ENCODE measurements at places on chromosomes 1 and 21. TPM values are rescaled to one million over a fixed set of nuclear protein-coding genes. Genes with fewer than 3 reads are reported as not detected.

The RPS6KC1 gene
- 27.4 TPM for total RNA-seq

GRCh38 chr1:214264196-214264595 lies 16.8 kb upstream of the SMYD2 start:
- DNase-seq, result peak; percentile 46

- DNase-seq, result no peak
Measured at GRCh38 chr1:149966405-149966804, 29.7 kb upstream of the MTMR11 start.

DNA sequence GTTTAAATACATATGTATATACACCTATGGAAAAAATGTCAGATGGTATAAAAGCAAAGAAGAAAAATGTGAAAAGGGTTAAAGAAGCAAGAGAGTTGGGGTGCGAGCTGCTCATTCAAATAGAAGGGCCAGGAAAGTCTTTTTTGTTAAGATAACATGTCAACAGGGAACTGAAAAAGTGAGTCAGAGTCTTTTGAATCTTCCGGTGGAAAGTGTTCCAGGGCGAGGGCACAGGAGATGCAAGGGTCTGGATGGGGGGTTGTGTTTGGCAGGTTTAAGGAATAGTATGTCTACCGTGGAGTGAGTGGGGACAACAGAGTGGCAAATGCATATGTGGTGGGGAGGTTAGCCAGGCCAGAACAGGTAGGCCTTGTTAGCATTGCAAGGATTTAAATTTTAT lies 22.2 kb upstream of the GNG12 start:
- no peak for DNase-seq

GRCh38 chr1:23801338-23801748 lies 789 bp upstream of the GALE start:
- no peak for DNase-seq

DNA sequence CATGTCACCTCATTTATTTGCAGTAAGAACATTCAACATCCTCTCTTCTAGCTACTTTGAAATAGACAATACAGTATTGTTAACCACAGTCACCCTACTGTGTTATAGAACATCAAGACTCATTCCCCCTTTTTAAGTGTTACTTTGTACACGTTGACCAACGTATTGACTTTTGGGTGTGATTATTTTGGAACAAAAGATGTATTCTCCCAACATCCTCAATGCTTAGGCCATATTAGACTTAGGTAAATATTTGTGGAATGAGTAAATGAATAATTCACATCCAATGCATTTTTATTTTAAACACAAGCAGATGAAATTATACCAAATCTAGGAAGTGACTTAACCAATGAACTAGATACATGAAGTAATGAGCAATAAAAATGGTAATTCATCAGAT lies 296.6 kb downstream of the CHRM3 start:
- DNase-seq, result no peak

- DNase-seq, result no peak
Measured at GRCh38 chr1:231871878-231872277, 245.3 kb downstream of the DISC1 start.

DNA sequence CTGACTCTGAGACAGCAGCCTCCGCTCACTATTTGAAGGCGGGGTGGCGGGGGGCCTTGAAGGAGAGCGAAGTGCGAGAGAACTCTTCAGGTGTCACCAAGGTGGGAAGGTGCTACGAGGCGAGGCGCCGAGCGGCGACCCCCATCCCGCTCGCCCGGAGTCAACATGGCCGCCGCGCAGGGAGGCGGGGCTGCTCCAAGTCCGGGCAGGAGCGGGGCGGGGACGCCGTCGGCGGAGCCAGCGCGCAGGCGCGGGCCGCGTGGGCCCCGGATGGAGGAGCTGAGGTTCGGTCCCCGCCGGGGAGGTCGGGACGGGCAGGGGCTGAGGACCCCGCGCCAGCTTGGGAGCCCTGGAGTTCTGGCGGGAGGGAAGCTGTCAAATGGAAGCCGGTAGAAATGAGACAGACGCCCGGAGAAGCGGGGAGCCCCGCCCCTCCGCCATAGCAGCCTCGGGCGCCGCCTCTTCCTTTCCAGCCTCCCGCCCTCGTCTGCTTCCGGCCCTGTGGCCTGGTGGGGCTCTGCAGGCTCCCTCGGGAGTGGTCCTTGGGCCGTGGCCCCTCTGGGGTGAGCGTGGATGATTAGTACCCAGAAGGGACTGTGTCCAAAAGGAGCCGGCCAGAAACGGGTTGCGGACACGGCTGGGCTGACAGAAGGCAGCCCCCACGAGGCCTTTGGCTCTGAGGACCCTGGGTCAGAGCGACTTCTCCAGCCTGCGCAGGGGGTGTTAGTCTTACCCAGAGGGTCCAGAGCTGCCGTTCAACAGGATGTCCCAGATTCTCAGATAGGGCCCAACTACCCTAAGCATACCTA lies at the start of gene PIGV:
TSS of gene PIGV (plus strand) at position 245 of the 809 bp plus-strand sequence. CDS start 2,866 bp downstream, outside the sequence.
- DNase-seq, result peak; percentile 82

- no peak for DNase-seq
Measured at GRCh38 chr21:29219165-29219770, 79.5 kb upstream of the BACH1 start.

GRCh38 chr1:244354810-244355278 lies 96.9 kb downstream of the ADSS2 start:
- DNase-seq, result peak; percentile 12

The FCAMR gene
- total RNA-seq, result not detected

The S100A1 gene
- total RNA-seq, result not detected

GRCh38 chr1:223771814-223772770 lies 59.8 kb downstream of the CAPN2 start:
- peak; percentile 91 for DNase-seq

The CFAP107 gene
- not detected for total RNA-seq

The HSD11B1 gene
- total RNA-seq, result 4.3 TPM

The SNAPIN gene
- 72.6 TPM for total RNA-seq

The CLIC6 gene
- 0.02 TPM for total RNA-seq

DNA sequence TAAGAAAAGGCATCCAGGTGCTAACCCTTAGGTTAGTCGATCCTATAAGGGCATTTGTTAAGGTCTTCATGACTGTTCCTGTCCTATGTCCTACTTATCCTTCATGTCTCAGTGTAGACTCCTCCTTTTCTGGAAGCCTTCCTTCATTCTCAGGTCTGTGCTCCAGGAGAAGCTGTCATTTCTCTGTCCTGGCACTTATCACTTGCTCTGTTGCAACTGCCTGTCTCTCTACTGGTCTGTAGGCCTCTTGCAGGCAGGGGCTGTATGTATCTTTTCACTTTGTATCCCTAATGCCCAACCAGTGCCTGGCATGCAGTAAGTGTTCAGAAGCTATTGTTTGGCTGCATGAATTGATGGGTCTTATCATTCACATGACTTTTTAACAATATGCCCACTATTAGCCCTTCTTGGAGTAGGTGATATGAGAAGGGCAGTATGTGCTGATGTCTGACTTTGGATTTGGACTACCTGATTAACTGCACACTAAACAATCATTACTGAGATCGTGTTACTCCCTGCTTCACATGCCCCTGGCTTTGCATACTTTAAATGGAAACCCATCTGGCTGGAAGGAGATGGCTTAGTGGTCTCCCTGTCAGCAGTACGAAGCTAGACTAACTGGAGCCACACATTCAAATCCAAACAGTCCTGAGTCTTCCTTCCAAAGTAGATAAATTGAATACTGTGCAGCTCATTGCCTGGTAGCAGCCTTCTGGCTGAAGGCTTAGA lies 88.8 kb downstream of the RGL1 start:
- DNase-seq, result no peak

The FOXD3 gene
- 0.20 TPM for total RNA-seq

The NUF2 gene
- total RNA-seq, result 40.0 TPM

The ANKRD45 gene
- total RNA-seq, result 3.2 TPM

DNA sequence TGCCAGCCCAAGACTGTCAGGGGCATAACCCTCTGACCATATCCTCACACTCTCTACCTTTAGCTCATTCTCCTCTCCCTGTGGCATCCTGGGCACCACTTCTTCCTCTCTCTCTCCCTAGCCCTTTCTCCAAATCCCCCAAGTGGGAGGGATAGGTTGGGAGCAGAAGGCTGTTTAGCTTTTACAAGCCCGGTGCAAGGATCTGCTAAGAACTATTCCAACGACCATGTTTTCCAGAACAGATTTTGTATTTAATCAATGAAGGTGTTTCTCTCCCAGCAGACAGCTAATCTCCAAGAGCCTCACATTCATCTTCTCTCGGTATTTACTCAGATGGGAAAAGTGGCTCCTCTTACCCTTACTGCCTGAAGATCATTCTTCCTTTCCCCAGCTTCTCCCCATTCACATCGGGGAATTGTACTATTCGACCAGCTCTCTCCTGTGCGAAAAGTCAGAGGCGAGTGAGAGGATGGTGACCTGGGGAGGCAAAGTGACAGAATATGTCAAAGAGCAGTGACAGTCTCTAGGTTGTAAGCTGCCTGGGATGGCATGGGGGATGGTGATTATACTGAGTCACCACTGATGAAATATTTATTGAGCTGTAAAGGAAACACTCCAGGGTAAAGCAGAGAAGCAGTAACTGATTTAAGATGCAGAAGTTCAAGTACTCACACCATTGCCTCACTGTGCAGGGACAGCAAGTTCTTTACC lies 47.0 kb upstream of the RBM15 start:
- peak; percentile 54 for DNase-seq

GRCh38 chr1:203871114-203871880 lies 9.9 kb downstream of the SNRPE start:
- DNase-seq, result peak; percentile 73

GRCh38 chr1:1973716-1974642 lies 29.6 kb downstream of the CFAP74 start:
- peak; percentile 42 for DNase-seq

GRCh38 chr1:167763525-167764220 lies 41.9 kb downstream of the MPZL1 start:
- DNase-seq, result peak; percentile 25

DNA sequence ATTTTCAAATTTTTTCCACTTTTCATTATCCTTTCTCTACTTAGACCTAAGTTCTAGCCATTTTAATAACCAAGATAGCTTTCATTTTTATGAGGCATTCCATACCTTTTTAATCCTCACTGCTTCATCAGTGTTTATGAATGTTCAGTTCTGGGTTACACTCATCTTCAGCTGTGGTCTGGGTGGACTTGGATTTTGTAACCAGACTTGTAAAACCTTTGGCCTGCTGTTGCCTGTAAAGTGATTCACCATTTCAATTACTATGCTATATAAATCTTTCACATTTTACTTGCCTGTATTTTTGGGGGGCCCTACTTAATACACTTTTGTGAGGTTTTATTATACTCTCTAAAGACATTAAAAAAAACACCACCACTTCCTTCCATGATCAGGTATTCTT lies 46.2 kb downstream of the USP25 start:
- peak; percentile 84 for DNase-seq

- peak; percentile 17 for DNase-seq
Measured at GRCh38 chr21:36663033-36663855, 35.7 kb upstream of the SIM2 start.

DNA sequence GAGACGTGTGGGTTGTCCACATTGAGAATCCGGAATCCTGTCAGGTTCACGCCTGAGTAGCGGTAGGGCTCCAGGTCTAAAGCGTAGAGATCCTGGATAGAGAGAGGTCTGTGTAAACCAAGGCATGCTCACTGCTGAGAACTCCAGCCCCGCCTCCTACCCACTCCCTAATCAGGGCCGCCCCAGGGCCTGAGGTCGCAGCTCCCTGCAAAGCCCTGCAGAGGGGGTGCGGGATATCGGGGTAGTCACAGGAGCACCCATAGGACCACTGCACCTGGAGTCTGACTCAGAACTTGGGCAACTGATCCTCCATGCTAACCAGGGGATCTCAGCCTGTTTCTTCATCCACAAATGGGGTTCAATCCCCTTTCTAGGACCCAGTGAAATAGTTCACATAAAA lies 174.4 kb downstream of the GRIK3 start:
- no peak for DNase-seq

DNA sequence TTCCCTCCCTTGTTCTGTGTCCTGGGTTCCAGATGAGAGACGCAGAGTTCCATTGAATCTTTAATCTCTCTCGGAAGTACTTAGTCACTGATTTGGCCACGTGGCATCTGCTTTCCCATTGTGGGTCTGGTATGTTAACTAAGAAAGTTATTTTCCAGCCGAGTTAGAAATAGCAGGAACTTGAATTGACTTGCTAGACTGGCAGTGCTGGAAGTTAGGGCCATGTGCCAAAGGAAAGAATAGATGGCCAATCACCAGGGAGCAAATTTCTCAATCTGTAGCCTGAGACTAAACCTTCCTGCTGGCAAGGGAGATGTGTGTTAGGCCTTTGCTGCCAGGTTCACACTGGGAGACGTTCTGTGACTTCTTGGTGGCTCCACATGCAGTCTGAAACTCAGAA lies 24.2 kb upstream of the SLFNL1 start:
- no peak for DNase-seq

DNA sequence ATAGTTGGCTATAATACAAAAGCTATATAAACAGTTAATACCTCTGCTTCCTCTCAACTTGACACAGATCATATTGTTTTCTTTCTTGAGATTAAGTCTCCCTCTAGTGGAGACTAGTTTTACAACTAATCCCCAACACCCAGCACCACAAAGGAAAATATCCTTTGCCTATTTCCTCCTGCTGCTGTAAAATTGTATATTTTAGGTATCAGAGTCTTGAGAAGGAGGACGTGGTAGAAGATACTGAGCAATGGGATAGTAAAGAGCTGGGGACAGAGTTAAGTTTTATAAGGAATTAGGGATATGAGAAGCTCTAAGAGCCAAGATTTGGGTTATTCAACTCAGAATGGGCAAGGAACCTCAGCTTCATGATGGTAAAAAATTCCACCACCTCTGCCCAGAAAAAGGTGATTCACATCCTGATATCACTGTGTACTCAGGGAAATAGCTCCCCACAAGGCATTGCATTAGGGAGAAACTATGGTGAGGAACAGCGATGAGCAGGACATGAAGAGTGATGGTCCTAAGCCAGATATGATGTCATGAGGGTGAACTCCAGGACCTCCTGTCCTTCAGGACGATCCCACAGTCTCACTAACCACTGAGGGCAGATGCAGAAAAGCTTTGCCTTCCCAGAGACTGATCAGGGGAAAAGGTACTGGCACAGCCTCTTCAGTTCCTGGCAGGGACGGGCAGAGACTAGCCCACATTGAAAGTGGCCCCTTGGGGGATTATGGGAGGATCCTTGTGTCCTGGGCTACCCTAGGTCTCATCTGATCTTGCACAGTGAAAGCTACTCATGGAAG lies 14.7 kb upstream of the CFAP126 start:
- DNase-seq, result peak; percentile 76

The LCE2A gene
- total RNA-seq, result not detected

DNA sequence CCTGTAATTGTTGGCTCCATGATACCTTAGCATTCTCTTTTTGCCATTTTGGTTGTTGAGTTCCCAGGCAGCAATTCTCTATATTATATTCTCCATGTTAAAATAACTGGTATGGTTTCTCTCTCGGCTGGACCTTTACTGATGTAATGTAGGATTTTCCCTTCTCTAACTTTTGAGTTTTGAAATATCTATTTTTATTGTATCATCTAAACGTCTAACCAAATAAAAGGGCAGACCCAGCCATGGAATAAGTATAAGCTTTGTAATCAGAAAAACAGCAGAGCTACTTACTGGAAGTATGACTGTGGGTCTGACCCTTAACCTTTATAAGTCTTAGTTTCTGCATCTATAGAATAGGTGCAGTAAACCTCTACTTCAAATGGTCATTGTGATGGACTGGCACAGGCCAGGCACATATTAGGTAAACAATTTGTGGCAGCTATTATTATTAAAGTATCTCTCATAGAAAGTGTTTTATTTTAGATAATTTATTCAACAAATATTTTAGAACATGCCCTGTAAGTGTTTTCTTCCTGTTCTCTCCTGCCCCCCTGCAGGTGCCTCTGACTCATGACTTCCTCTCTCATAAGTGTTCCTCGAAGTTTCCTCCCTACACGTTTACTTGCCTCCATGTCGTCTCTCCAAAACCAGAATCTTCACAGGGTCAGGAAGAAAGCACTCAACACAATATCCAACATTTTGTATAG lies 224.9 kb upstream of the FGGY start:
- DNase-seq, result peak; percentile 47

All from M059J (cell line).